ENCODE measurements at places on chromosomes 11 and 22.

DNA sequence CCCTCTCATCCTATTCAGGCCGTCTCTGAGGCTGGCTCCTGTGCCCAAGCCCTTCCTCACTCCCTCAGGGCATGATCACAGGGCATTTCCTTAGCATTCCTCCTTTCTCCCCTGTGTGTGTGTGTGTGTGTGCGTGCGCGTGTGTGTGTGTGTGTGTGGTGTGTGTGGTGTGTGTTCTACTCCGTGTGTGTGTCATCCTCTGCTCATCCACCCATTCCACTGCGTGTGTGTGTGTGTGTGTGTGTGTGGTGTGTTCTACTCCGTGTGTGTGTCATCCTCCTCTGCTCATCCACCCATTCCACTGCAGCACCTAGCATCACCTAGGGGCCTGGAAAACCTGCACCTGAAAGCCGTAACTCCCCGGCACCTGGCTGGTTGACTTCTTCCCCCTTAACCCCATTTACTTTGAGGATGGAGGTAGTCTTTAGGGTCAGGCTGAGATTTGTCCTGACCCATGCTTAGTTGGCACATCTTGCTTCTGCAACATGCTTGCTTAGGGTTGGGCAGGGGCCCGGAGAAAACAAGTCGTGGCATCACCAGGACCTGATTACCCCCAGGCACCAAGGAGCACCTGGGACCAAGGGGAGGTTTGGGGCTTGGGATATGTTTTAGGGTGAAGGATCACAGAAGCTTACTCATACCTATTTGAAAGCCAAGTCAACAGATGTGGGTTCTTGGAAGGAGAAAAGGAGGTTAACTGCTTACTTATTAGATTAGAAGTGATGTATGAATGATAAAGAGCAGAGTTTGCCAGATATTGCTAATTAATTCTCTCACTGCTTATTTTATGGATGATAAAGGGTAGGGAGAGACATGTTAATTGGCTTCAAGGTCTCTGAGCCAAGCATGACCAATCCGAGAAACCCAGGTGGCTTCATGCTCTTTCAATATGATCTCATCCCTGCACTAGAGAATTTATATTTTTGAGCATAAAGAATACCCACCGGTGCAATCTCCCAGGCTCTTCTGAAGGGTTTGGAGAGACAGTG, 18.9 kb downstream of the TIMP3 start:
- no peak for DNase-seq

DNA sequence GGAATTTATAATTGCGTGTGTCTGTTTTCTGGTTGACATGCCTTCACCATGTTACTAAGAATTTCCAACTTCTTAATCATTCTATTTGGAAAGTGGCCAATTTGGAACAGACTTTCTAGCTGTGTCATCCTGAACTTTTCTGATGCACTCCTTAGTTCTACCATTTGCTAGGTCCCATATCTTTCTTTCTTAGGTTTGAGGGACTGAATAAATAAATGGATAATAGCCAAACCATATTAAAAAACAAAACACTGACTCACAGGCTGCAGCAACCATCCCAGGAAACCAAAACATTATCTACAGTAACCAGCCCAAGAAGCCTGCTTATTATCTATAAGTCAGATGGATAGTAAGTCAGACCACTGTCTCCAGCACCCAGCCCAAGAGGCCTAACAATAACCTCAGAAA, 57.5 kb upstream of the PLET1 start:
- no peak for DNase-seq

DNA sequence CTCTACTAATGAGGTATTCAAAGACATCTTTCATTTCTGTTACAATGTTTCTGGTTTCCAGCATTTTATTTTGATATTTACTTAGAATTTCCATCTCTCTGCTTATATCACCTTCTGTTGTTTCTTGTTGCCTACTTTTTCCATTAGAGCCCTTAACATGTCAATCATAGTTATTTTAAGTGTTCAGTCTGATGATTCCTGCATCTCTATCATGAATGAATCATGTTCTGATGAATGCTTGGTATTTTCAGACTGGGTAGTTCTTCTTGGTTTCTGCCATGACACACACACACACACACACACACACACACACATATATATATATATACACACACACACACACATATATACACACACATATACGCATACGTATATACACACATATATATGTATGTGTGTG, 486.4 kb upstream of the ISX start:
- no peak for DNase-seq

- no peak for DNase-seq
These were observed 1.8 kb downstream of the PHOX2A start for GRCh38 chr11:72242141-72242540.

DNA sequence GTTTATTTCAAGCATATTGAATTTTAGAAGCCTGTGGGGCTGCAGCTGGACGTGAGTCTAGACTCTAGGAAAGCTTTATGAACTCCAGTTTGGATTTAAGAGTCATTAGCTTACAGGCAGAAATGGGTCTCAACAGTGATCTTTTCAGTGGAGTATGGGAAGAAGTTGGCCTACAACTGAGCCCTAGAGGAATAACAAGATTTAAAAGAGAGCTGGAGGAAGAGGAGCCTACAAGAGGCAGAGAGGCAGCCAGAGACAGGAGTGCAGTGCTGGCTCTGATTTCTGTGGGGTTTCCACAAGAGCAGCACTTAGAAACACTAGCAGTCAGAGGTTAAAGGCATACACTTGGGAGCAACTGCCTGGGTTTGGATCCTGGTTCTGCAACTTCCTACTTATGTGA, 17.9 kb downstream of the APOL5 start:
- no peak for DNase-seq

- DNase-seq: peak; percentile 59
These were observed 353.9 kb upstream of the DDI1 start for GRCh38 chr11:103682318-103683184.

- no peak for DNase-seq
These were observed 45.4 kb downstream of the IGF2 start for GRCh38 chr11:2093575-2094353.

- no peak for DNase-seq
These were observed 43.2 kb downstream of the PIK3C2A start for GRCh38 chr11:17164361-17165246.

GRCh38 chr11:35483131-35483820, 42.1 kb downstream of the PAMR1 start:
- no peak for DNase-seq

- DNase-seq: no peak
These were observed 1433.8 kb downstream of the BRD1 start for GRCh38 chr22:48393885-48394284.

DNA sequence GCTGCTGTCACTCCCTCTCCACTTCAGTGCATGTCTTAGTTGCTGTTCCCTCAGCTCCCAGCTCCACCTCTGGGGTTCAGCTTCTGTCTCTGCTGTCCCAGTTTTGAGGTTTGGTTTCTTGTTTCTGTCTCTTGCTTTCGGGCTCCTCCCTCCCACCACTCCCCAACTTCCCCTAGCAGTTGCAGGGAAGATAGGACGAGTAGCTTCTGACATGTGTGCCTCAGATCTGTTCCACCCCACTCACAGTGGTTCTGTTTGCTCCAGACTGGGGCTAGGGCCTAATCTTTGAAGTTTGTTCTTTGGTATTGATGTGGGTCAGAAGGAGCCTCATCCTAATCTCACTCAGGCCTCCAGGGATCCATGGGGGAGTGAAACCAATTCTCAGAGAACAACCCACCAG, 2.6 kb upstream of the RRM1 start:
- peak; percentile 23 for DNase-seq

GRCh38 chr11:72578566-72578965, 95.7 kb downstream of the PDE2A start:
- no peak for DNase-seq

- no peak for DNase-seq
These were observed 48.1 kb downstream of the SMIM38 start for GRCh38 chr11:69203901-69204245.

DNA sequence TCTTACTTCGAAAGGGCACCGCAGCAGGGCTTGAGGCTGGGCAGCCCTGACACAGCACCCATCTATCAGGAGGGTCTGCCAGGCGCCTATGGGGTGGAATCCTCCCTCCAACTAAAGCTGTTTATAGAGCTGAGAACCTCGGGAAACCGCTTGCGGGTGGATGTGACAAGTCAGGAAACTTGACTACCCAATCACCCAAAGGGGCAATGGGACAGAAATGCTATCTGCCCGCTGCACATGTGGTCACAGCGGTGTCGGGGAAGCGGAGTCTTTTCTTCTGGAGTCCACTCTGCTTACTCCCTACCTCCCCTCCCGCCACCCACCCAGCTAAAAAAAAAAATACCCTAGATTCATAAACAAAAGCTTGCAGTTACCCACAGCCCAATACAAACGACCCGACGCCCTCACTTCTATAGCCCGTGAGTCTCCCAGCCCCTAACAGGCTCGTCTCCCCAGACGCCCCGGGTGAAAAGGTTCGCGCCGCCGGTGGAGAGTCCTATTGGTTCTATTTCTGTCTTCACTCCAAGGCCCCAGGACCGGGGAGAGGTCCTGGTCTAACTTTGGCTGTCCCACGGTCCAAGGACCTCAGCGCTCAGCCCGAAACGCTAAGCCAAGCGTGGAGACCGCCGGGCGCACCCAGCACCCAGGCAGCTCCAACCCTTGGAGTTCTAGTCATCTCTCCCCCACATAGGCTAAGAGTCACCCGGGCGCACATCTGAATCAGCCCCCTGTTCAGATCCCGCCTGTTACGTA, 1.4 kb downstream of the TRPC6 start:
- DNase-seq: no peak
